ENCODE measurements at places on chromosomes 13 and 19. TPM values are rescaled to one million over a fixed set of nuclear protein-coding genes. Genes with fewer than 3 reads are reported as not detected.

DNA sequence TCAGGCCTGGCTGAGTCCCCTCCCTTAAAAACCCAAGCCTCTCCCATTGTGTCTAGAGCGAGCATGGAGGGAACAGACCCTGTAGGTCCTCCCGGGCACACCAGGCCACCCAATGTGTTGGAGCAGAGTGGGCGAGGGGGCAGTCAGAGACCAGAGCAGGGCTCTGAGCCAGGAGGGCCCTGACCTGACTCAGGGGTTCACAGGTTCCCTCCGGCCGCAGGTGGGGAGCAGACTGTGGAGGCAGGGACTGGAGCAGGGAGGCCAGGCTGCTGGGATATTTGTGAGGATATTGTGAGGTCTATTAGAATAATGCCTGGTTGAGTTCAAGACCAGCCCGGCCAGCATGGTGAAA is 1.6 kb upstream of the TYROBP start:
- DNase-seq = no peak

GRCh38 chr19:1115646-1116420 is 12.0 kb downstream of the GPX4 start:
- DNase-seq = no peak

UBAC2 gene
- total RNA-seq = 63.5 TPM

CEACAM6 gene
- total RNA-seq = not detected

PSG6 gene
- not detected for total RNA-seq

DNA sequence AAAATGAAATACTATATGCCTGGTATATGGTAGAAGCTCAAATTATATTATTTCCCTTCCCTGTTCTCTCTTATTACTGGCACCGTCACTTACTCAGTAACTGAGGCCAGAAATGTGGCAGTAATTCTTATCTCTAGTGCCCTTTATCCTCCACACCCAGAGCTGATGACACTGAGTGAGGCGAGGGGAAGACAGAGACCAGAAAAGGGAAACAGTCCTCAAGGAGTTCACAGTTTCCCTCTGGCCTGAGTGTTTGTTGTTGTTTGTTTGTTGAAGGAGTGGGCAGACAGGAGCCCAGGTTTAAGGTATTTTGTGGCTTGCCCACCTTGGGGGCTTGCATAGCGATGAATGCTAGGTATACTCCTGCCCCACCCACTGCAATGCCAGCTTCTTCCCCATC is 101.5 kb upstream of the FNDC3A start:
- no peak for DNase-seq

- peak; percentile 2 for DNase-seq
These were observed 804.6 kb downstream of the SLITRK6 start for GRCh38 chr13:84994582-84994981.

NUDT19 gene
- 14.6 TPM for total RNA-seq

- no peak for DNase-seq
These were observed 23.5 kb upstream of the CD177 start for GRCh38 chr19:43329989-43330388.

DNA sequence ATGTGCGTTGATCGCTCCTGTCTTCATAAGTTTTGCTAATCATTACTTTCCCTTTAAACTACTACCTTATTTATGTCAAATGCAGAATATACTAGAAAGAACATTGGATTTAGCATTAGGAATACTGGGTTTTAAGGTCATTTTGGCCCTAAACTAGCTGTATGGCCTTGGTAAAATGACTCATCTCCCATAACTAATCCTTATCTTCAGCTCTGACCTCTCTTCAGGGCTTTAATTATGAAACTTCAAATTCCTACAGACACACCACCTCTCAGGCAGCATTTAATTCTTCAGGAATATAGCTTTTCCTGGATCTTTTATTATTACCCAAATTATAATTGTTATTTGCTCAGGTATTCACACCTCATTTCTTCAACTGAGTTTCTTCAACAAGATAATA is 121.2 kb downstream of the STARD13 start:
- no peak for DNase-seq

ACTMAP gene
- 4.5 TPM for total RNA-seq

DNA sequence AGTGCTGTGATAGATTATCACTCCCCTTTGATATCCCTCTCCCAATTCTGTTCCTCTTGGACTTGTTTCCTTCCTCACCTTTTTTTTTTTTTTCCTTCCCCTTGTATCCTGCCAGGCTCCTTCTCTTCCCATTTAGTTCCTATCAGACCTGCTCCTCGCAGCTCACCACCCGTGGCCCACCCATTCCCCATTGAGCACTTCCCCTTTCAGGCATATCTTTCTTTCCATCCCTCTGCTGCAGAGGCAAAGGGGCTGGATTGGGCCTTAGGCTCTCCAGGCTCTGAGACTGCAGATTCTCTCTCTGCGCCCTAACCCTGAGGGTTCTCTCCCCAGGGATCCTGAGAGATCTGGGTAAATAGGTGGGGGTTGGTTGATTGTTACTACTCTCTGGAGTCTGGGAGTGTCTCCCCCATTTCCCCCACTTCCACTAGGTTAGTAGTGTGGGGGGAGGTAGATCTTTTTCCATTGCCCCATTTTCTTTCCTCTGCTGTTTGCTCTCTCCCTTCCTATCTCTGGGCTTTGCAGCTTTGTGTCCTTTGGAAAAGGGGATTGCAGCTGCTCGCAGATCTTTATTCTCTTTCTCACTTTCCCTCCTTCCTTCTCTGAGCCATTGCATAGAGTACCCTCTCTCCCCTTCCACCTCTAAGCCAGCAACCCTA is 2.3 kb downstream of the ARHGAP35 start:
- no peak for DNase-seq

- no peak for DNase-seq
These were observed 63.0 kb upstream of the ZNF536 start for GRCh38 chr19:30309176-30309575.

DNA sequence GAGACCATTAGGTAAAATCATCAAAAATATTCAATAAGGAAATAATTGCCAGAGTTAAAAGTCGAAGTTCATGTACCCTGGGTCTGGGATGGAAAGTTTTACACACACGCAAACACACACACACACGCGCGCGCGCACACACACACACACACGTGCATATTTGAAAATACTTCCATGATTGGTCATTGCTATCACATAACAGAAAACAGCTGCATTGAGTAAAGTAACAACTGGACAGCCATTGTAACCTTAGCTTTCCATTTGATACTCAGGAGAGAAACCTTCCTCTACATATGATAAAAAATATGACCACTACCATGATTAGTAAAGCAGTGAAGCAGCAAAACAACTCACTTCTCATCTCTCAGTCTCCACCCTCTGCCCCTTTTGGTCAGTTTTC is 490.0 kb upstream of the SGCG start:
- no peak for DNase-seq

DNA sequence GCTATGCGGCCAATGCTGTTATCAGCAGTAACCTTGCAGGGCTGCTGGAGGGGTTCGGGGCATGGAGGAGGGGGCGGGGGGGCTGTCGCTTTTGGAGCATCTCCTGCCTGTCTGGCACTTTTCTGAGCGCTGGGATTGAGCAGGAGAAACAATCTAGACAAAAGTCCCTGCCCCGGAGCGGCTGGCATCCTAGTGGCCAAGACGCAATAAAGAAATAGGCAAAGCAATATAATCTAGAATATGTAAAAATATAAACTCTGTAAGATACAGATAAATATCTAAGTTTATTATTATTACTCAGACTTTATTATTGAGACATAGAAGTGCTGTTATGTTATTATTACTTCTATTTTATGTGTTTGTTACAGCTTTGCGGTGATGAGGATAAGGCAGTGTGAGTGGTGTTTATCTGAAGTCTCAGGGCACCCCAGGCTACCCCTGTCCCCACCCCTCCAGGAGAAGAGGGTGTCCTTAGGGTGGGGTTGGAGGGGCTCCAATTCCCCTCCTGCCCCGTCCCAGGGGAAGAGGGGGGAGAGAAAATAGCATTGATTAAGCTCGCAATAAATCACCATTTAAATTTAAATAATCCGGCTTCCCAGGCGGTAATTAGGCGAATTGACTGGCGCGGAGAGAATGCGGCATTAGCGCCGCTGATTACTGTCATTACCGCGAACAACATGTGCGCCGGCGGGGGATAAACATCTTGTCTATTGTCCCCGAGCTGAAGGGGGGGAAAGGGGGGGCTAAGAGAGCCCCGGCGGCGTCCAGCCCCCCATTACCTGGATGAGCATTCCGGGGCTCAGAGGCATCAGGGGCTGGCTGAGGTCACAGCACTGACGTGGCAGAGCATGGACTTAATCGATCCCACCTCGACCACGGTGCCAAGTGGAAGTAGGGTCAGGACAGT is 3.2 kb downstream of the NPAS1 start:
- DNase-seq = no peak

DNA sequence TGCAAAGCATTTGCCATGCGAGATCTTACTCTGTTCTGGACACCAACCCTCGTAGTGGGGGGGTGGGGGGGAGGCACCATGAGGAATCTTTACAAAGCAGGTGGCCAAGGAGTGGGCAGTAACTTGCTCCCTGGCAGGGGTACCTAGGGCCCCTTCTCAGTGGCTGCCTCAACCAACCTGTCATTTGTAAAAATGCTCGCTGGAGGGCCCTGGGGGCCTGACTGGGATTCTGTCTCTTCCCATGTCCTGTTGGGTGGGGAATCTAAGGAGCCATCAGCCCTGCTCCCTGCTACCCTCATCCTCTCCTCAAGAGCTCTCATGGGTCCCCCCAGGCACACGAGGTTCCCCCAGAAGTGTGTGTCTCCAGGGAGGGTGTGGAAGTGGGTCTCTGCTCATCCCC is 1.5 kb downstream of the KCNN1 start:
- no peak for DNase-seq

- DNase-seq = no peak
These were observed 25.5 kb downstream of the SPTBN4 start for GRCh38 chr19:40492274-40492673.

AKAP8L gene
- total RNA-seq = 42.4 TPM

GRCh38 chr13:113617961-113618360 is 33.4 kb downstream of the TFDP1 start:
- DNase-seq = no peak

CALR3 gene
- total RNA-seq = not detected

KIR2DL1 gene
- total RNA-seq = not detected

DNA sequence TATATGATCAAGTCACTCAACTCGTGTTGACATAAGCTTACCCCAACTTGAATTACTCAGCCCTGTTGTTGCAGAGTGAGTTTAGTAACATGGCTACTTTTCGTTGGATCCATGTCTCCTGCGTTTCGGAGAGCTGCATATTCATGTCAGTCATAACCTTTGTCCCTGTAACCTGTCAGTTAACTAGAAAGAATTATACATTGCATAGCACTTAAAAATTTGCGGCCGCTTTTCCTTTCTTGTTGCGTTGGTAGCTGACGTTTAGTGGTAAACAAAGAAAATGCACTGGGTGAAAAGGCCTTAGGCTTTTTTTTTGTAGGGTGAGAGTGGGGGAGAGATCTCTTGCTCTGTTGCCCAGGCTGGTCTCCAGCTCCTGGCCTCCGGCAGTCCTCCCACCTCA is 14.2 kb downstream of the ZNF507 start:
- DNase-seq = no peak

- DNase-seq = no peak
These were observed 13.8 kb downstream of the STARD13 start for GRCh38 chr13:33271759-33272158.

Measured in renal cortical epithelial cell (primary cell).